Mammary epithelial cell (primary cell): ENCODE measurements at places on chromosomes 12 and 14.
A peak's percentile ranks its signal among the peaks of the same experiment; 100 is the strongest.

DNA sequence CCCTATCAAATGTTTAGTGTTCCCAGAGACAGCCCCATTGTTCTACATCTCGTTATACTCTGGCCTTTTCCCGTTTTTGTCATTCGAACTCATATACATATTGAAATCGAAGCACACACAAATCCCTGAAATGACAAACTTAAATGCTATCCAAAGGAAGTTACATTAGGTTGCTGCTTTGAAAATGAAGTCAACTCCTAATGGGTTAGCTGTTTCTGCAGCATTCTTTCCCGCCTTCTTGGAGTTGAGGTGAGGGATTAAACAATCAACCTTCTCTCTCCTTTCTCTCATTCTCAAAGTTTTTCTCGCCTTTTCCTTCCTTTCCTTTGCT, 642 bp upstream of the PHC1 start:
- DNase-seq, result no peak

DNA sequence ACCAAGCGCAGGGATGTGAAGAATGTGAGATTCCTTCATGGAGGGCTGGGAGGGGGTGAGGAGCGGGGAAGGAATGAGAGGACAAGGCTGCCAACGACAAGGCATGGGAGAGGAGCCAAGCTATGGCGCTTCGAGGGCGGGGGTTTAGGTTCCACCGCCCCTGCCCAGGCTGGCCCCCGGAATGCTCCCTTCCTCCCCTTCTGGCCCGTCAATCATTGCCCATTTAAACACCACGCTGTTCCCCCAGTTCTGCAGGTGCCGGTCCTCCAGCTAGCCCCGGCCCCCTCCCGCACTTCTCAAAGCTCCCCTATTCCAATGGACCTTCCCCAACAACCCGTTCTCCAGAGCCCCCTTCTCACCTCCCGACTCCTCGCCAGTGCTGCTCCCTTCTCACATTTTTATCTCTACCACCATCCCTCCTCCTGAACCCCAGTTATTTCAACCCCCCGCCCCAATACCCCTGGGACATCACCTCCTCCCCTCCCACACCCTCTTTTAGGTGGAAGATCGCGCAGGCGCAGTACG, 428 bp downstream of the RNF41 start:
- DNase-seq, result peak; percentile 35

- no peak for DNase-seq
Measured at GRCh38 chr14:45210159-45210558, 42.8 kb downstream of the MIS18BP1 start.

GRCh38 chr14:75144944-75145343, 18.1 kb upstream of the NEK9 start:
- no peak for DNase-seq
